ENCODE measurements at places on chromosomes 5 and 9.

- no peak for DNase-seq
These were observed 79.2 kb downstream of the AGTPBP1 start for GRCh38 chr9:85662573-85662972.

GRCh38 chr9:124133727-124134126 lies 122.2 kb downstream of the LHX2 start:
- DNase-seq = no peak

GRCh38 chr9:27412081-27412480 lies 112.0 kb upstream of the IFNK start:
- DNase-seq = no peak

DNA sequence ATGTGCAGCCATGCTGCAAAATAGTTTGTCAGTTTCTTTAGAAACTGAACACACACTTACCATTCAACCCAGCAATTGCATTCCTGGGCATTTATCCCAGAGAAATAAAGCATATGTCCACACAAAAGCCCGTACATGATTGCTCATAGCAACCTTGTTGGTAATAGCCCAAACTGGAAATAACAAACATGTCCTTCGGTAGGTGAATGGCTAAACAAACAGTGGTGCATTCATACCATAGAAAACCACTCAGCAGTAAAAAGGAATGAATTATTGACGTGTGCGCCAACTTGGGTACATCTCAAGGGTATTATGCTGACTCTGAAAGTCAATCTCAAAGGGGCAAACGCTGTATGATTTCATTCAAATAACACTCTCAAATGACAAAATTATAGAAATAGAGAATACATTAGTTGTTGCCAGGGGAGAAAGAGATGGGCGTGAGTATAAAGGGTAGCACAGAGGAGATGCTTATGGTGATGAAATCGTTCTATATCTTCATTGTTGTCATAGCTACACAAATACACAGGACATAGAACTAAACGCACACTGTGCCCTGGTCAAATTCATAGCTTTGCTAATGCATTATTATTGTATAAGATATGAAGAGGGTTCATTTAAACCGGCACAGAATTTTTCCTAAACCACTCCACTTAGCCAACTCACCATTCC lies 58.2 kb downstream of the DRD1 start:
- DNase-seq = no peak

DNA sequence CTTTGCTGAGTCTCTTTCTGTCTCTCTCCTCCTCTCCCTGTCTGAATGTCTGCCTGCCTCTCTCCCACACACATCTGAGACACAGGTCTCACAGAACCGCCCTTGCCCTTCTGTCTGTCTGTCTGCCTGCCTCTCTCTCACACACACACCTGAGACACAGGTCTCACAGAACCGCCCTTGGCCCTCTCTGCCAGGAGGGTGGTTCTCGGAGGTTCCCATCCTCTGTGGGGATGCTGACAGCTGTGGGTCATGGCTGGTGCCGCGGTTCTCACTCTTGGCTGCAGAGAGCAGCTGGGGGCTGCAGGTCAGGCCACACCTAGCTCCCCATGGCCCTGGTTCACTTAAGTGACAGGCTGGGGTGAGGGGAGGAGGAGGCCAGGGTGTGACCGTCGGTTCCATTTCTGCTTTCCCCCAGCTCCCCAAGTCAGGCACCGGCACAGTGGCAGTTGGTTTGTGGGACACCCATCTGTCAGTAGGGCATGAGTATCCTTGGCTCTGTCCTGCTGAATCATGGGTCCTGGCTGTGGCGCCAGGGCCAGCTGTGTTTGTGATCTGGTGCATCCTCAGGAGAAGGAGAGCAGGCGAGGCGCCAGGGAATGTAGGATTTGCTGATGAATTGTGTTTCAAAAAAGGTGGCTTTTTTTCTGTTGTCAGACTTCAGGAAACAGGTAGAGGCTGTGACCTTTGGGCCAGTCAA lies 42.3 kb upstream of the CLPTM1L start:
- DNase-seq = peak; percentile 13

DNA sequence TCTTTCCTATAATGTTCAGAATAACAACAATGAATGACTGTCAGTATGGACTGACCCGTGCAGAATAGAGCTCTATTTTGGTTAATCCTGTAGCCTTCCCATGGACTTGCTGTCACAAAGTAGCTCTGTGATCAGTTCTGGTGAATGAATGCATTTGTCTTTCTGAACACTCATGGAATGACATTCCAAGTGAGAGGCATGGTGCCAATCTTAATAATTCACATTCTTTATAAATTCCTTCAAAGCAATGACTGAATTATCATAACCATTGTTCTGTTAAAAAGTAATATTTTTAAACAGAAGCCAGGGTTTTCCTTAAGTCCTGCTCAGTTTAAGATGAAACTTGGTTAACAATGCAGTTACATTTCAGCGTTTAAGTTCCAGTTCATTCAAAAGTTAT lies 360.5 kb downstream of the ICE1 start:
- no peak for DNase-seq

- DNase-seq = no peak
These were observed 29.9 kb downstream of the TNFSF15 start for GRCh38 chr9:114775981-114776380.

DNA sequence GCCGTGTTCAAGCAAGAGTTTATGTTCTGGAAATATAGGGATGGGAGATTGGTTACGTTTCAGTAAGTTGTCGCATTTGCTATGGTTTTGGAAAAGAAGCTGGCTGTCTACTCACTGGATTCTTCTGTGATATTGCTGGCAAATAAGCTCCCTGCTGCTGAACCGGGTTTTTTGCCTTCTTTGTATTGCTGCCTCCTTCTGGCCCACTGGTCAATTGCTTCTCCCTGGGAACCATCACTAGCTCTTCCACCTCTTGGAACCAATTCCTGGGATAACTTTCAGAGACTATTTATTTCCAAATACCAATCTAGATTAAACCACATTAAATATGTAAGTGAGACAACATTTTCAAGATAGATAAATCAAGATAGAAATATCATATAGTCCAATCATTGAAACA lies 43.0 kb downstream of the NUDT12 start:
- DNase-seq = no peak

DNA sequence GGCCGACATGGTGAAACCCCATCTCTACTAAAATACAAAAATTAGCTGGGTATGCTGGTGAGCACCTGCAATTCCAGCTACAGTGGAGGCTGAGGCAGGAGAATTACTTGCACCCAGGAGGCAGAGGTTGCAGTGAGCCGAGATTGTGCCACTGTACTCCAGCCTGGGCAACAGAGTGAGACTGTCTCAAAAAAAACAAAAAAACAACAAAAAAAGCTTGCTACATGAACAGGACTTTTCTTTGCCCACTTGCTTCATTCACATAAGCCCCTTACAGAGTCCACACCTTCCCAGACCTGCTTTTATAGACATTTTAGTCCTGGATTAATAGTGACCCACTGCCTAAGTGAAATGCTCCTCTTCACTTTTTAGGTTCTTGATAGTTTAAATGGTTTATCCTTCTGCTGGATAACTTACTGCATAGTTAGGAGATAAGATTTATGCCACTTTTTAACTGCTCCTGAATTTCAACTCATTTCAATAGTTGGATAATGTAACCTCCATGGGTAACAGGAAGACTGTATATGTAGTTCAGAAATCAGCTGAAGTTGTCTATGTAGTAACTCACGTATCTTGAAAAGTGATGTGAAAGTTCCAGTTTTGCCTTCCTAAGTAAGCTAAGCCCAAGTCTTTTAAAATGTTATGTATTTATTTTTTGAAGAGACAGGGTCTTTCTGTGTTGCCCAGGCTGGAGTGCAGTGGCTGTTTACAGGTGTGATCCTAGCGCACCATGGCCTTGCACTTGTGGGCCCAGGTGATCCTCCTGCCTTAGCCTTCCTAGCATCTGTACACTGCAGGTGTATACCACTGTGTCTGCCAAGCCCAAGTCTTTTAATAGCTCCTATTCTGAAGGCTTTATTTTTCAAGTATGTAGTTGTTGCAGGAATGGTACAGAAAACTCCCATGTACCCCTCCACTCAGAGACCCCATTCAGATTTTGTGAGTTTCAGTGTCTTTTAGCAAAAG lies 19.7 kb downstream of the SUB1 start:
- no peak for DNase-seq

- no peak for DNase-seq
These were observed 141.9 kb upstream of the EFNA5 start for GRCh38 chr5:107812570-107813141.

DNA sequence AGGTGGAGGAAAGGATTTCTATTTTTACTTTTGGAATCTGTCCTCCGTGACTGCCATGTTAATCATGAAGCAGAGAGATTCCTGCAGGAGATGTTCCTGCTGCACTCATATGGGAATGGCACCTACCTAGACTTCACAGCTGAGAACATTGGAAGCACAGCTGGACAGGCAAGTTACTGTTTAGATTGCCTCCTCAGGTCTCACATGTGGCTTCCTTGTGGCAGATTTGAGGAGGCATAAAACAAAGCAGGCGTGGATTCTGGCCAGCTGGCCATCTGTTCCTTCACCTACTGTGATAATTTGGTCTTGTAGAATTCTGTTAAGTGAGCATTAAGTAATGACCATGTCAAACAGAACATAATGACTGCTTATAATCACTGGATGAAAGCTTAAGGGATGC lies 193.4 kb downstream of the EDIL3 start:
- DNase-seq = no peak

GRCh38 chr5:150590979-150591695 lies 49.3 kb upstream of the SYNPO start:
- no peak for DNase-seq

DNA sequence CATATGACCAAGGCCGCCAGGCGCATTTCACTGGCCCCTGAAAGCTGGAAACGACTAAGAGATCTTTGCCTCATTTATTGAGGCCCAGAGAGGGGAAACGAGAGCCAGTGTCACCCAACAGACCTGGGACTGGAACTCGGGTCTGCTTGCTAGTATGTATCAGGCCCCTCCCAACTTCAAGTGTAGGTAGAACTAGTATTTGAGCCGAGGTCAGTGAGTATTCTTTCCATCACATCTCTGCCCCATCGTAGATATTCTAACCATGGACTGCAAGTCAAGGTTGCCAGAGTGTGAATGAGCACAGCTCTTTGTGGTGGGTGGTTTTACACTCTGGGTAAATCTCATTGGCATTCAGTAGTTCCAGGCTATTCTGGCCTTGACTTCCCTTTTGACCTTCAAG lies 42.2 kb downstream of the GPR107 start:
- DNase-seq = no peak

- no peak for DNase-seq
These were observed 190.4 kb downstream of the DRD1 start for GRCh38 chr5:175253597-175253996.

DNA sequence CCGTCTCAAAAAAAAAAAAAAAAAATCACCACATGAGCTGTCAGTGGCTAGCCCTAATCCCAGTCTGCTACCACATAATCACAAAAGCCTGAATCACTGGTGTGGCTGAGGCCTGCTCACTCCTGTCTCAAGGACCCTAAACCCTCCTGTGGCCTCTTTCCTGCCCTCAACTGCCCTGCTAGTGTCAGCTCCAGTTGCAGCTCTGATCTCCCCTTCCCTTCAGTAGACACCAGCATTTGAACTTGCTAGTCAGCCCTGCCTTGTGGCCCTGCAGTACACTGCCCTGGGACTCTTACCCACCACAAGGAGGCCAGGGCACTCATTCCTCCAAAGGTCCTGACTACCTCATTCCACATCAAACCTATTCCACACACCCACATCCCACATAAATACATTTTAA lies 9.5 kb upstream of the P4HA2 start:
- no peak for DNase-seq

DNA sequence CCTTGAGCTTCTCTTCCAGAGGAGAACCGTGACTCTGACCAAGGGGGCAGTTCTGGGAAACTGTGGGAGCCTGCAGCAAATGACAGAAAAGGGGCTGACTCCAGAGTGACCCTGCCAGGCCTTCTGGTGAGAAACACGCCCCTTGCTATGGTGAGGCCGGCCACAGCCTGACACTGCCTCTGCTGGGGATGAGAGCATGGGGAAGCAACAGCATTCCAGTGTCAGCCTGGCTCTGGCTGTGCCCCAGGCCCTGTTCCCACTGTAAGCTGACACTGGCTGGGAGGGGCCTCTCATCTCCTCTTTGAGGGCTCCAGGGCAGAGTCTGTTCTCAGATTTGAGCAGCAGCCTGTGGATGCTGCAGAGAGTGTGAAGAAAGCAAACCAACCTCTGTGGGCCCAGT lies 180.0 kb upstream of the IL12B start:
- no peak for DNase-seq

DNA sequence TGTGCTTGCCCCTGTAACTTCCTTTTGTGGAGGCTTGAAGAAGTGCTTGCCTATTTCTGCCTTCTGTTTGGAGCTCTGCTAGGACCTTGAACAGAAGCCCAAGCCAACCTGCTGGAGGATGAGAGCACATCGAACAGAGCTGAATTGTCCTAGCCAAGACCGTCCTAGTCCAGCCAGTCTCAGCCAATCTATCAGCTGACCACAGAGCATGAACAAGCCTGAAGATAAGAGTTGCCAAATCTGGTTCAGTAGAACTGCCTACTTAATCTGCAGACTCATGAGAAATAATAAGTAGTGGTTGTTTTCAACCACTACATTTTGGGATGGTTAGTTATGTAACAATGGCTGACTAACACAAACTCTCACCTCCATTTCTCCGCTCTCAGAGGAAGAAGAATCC lies 4.4 kb upstream of the SNX2 start:
- DNase-seq = no peak

DNA sequence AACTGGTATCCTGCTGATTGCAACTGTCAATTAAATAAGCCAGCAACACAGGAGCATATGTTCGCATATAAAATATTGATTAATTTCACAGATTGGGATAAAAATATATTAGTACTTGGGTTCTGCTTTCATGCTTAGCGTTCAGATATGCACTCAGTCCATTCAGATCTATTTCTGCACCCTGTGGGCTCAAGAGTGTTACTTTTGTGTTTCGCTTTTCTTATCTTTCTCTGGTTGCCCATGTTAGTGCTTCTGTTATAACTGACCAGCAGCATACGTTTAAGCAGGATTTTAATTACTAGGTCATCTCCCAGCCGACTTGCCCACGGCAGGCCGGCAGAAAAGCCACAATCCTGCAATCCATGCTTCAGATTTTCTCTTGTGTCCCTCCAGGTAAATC lies 289.1 kb downstream of the EBF1 start:
- DNase-seq = no peak

DNA sequence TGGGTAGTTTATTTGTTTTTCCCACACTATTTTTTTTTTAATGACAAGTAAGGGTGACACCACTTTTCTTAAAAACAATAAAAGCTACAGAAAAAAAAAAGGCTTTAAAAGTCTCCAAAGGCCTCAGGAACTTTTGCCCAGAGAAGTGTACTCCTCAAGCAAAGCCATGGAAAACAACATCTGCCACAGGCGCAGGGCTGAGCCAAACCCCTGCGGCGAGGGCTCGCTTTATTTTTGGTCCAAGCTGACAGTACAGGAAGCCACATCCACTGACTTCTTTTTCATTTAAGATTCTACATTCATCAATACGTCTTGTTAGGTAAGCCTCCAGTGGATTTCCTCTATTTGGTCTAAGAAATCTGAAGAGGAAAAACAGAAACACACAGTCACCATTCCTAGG lies 51.9 kb upstream of the IFNK start:
- no peak for DNase-seq

- no peak for DNase-seq
These were observed 23.8 kb downstream of the LVRN start for GRCh38 chr5:115985802-115986757.

Measured in CD4-positive, alpha-beta T cell (primary cell).